ENCODE measurements at places on chromosomes 2 and 18.

GRCh38 chr2:64054161-64054915, 35.1 kb upstream of the VPS54 start:
- DNase-seq: no peak

- DNase-seq: no peak
These were observed 17.0 kb upstream of the SCYGR1 start for GRCh38 chr2:227404585-227405271.

- no peak for DNase-seq
These were observed 36.4 kb downstream of the CACNB4 start for GRCh38 chr2:152062125-152063091.

- no peak for DNase-seq
These were observed 301.1 kb downstream of the PIK3C3 start for GRCh38 chr18:42255908-42256765.

- no peak for DNase-seq
These were observed 104.5 kb downstream of the ACAA2 start for GRCh38 chr18:49708662-49709346.

DNA sequence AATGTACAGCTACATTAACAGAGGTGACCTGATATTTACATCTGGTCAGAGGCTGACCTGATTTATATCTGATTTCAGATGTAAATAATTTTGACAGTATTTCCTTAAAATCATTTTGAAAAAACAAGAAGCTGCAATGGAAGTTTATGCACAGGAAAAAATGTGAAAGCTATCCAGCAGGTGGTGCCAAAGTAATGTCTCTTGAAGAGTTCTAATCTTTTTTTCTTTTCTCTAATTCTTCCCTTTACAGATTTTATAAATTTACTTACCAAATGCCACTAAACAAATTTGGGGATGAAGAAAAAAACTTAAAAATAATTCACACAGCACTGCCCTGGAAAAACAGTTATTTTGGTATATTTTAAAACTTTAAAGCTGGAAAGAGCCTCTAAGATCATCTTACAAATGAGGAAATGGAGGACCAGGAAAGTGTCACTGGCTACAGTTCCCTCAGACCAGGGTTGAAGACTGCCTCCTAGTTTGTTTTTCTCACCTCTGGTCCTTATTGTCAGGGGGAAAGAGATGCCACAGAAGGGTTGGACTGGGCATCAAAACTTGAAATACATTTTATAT, 16.4 kb upstream of the FBLN7 start:
- no peak for DNase-seq

- no peak for DNase-seq
These were observed 730 bp downstream of the ODC1 start for GRCh38 chr2:10447300-10447894.

DNA sequence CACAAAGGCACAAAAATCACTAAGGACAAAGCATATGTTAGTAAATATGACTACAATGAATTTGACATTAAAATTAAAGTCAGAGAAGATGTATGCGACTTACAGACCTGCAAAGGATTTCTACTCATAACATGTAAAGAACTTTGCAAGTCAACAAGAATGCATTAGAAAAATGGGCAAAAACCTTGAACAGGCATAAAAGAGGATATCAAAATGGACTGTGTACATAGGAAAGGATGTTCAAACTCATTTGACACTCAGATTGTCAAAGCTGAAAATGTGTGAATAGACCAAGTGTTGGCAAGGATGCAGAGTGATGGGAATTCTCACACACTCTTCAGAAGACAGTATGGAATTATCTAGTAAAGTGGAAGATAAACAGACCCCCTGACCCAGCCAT, 94.9 kb downstream of the MYOM1 start:
- no peak for DNase-seq

DNA sequence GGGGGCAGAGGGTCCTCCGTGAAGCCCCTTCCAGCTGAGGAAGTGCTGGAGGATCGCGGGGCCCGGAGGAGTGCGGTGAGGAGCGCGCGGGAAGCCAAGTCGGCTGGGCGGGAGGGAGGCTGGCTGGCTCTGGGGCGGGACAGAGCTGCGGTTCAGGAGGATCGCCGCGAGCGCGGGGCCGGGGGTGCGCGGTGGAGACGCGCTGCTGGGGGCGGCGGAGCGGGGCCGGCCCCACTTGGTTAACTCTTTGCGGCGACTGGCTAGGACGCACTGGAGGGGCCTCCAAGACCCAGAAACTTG, 464 bp downstream of the CYBRD1 start:
- DNase-seq: no peak

DNA sequence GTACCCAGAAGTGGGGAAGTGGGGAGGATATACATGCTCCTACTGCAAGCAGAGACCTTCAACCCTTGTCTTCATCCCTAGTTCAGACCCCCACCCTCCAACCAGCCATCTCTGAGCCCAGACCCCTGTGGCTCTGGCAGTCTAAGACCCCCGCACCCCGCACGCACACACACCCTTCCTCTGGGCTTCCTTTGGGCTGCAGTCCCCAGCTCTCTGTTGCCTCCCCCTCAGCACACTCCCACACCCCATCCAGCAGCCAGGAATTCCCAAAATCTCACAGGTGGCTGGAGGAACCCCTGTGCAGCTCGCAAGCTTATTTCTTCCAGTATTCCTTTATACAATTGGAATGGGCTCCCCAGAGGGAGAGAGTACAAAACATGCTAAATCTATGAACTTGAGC, 13.9 kb upstream of the GYPC start:
- no peak for DNase-seq

- no peak for DNase-seq
These were observed 43.0 kb downstream of the CAPN13 start for GRCh38 chr2:30764021-30764800.

DNA sequence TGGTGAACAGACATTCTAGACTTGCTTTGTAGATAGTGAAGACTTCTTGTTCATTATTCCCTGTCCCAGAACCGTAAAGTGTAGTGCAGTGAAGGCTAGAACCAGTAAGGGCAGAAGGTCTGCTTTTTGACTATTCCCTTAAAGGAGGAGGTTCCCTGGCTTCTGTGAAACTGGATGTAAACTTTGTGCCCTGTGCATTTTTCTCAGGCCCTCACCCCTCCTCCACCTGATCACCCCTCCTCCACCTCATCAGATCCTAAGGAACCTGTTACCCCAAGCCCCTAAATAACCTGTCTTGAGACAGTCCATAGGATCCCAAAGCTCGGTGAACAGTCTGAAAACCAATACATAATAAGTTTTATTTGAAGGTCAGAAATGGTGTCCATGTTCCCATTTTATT, 33.7 kb downstream of the SFT2D3 start:
- no peak for DNase-seq

GRCh38 chr2:233130024-233130423, 69.9 kb downstream of the INPP5D start:
- no peak for DNase-seq

DNA sequence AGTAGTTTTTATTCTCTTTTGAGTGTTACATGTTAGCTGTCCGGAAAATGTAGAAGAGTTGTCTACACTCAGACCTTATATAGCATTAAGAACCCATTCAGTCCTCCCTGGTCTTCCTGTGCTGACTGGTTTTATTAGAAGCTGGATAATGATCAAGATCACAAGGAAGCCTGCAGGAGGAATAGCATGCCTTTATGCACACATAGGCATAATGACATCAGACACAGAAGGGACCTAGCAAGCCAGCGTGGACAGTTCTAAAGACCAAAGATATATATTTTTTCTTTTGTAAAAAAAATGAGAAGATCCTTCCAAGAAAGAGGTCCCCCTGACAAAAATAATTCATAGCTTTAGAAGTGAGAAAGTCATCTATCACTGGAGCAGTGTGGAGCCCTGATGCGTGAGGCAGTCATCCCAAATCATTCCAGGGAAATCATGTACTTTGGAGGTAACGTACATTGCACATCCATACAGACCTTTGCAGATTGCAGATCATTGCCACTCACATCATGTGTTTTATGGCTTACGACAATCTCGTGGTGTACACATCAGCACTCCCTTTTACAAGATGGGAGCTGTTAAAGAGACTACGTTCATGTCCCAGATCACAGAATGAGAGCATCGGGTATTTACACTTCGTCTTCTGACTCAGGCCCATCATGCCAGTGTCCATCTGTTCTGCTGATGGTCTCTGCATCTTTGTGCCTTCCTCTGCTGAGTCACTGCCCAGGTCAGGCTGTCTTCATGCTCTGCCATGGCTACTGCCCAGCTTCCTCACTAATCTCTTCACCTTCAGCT, 334.0 kb downstream of the SOCS6 start:
- no peak for DNase-seq

GRCh38 chr18:23353459-23353858, 99.6 kb upstream of the RIOK3 start:
- DNase-seq: no peak

DNA sequence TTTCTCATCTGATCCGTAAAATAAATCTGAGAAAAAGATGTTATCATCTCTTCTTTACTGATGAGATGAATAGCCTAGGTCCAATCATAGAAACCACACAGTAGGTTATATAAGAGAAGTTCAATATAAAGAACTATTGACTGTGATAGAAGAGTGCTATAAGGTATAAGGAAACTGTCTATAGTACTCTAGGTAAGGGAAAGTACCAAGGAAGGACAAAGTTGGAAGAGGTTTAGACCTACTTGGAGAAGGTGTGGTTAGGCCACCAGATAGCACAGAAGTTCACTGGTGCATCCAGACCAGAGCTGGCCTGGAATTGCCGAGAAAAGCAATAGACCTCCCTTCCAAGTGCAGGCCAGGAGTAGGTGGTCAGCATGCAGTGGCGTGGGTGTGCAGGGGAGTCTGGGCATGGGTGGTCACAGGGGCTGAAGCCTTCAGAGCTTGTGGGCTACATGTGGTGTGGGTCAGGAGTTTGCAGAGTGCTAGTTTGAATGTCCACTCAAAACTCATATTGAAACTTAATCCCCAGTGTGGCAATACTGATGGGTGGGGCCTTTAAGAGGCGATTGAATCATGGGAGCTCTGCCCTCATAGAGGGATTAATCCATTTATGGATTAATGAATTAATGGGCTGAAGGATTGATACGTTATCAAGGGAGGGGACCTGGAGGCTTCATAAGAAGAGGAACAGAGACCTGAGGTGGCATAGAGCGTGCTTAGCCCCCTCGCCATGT, 86.3 kb downstream of the ALPK2 start:
- DNase-seq: no peak

- DNase-seq: no peak
These were observed 190.2 kb upstream of the GATA6 start for GRCh38 chr18:21979171-21979560.

DNA sequence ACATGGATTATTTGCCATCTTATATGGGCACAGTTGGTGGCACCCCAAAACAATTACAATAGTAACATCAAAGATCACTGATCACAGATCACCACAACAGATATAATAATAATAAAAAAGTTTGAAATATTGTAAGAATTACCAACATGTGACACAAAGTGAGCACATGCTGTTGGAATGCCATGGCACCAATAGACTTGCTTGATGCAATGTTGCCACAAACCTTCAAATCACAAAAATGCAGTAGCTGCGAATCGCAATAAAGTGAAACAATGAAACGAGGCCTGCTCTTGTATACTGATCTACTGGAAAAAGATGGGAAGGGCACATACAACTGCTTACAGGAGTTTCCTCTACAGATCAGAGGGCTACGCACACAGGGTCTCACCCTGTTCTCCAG, 32.2 kb upstream of the AMMECR1L start:
- DNase-seq: no peak

GRCh38 chr18:33706391-33706790, 128.4 kb downstream of the ASXL3 start:
- DNase-seq: no peak

DNA sequence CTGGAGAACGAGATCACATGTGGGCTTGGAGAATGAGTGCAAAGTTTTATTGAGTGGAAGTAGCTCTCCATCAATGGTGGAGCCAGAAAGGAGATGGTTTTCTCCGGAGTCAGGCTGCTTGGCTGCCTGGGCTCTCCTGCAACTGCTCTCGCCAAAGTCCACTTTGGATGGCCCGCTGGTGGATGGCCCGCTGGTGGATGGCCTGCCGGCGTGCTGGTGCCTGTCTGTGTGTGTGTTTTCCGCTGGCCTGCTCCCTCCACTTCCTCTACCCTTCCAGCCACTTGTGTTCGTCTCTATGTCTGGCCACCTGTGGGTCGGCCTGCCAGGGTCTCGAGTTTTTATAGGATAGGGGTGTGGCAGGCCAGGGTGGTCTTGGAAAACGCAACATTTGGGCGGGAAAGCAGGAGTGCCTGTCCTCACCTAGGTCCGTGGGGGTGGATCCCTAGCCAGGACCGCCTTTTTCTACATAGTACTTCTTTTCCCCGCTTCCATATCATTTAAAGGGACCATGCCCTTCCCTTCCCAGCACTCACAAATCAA, 1292.1 kb upstream of the PIK3C3 start:
- DNase-seq: no peak

GRCh38 chr2:102040229-102040628, 48.5 kb downstream of the IL1R2 start:
- no peak for DNase-seq

GRCh38 chr2:43074592-43075053, 151.8 kb downstream of the ZFP36L2 start:
- no peak for DNase-seq

GRCh38 chr2:84435345-84436025, 23.6 kb downstream of the SUCLG1 start:
- no peak for DNase-seq

DNA sequence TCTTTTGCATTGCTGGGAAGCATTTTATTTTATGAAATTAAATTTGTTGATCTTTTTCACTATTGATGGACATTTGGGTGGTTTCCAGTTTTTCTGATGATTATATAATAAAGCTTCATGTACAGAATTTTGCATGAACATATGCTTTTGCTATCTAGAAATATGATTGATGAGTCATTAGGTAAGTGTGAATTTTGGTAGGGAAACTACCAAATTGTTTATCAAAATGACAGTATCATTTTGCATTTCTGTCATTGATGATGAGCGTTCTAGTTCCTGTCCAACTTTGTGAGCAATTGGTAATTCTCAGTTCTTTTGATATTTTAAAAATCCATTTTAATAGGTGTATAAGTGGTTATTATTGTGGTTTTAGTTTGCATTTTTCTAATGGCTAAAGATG, 67.7 kb downstream of the TAF4B start:
- no peak for DNase-seq

GRCh38 chr2:39069136-39069515, 51.7 kb downstream of the SOS1 start:
- no peak for DNase-seq

GRCh38 chr2:203105996-203106395, 91.3 kb downstream of the NBEAL1 start:
- no peak for DNase-seq

GRCh38 chr18:28176698-28176947, 307 bp downstream of the CDH2 start:
- DNase-seq: no peak

- no peak for DNase-seq
These were observed 1.3 kb upstream of the CIB4 start for GRCh38 chr2:26642429-26642828.

GRCh38 chr2:209933499-209934483, 68.6 kb upstream of the RPE start:
- no peak for DNase-seq

- DNase-seq: no peak
These were observed 760 bp upstream of the STON1 start for GRCh38 chr2:48529194-48529593.

GRCh38 chr2:147934881-147935620, 85.5 kb downstream of the ORC4 start:
- DNase-seq: no peak
